CD4-positive, alpha-beta T cell treated with Interferon alpha-2 for 1 hour (primary cell): ENCODE measurements at places on chromosomes 11 and 22.
A peak's percentile ranks its signal among the peaks of the same experiment; 100 is the strongest.

- no peak for DNase-seq
These were observed 46.9 kb upstream of the PICALM start for GRCh38 chr11:86115542-86116385.

DNA sequence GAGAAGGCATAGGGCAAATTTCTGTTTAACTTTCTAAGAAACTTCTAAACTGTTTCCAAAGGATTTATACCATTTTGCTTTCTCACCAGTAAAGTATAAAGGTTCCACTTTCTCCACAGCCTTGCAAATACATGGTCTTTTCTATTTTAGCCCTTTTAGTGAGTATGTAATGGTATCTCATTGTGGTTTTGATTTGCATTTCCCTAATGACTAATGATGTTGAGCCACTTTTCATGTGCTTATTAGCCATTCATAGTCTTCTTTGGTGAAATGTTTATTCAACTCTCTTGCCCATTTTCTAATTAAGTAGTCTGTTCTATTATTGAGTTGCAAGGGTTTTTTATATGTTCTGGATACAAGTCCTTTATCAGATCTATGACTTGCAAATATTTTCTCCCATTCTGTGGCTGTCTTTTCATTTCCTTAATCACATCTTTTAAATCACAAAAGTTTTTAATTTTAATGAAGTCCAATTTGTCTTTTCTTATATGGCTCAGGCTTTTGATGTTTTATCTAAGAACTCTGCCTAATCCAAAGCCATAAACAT is 83.8 kb upstream of the KCNQ1OT1 start:
- DNase-seq: no peak

DNA sequence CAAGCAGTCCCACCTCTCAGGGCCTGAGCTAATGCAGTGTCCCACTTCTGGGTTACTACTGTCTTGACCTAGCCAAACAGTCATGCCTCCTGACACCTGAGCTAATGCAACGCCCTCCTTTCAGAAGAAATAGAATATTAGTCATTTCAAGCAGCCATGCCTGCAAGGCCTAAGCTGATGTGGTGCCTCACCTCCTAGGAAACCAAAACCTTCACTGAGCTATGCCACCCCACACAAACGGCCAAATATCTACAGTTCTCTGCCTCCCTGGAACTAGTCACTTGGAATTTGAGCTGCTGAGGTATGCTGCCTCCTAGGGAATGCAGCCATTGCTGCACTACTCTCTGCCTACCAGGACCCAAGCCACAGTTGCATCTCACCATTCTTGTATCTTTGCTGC is 8.3 kb upstream of the MS4A6E start:
- no peak for DNase-seq

GRCh38 chr22:41524251-41524661 is 20.0 kb downstream of the POLR3H start:
- DNase-seq: no peak

DNA sequence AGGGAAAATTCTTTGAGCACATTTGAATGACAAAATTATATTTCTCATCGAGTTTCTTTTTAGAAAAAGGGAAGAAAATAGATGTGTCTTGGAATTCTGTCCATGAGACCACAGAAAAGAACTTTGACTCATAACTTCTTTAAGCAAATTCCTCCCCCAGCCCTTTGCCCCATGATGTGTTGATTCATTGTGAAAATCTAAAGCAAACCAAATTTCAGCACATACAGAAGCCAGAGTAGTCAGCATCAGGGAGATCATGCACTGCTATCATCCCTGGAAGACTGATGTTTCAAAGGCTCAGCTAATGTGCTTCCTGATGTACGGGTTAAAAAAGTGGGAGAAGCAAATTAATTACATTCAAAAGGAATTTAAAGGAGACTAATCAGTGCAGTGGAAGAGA is 159.7 kb downstream of the FAT3 start:
- DNase-seq: no peak

- no peak for DNase-seq
These were observed 122.5 kb downstream of the WNT11 start for GRCh38 chr11:76083563-76084451.

GRCh38 chr22:42621505-42622002 is 6.9 kb upstream of the POLDIP3 start:
- DNase-seq: peak; percentile 64

DNA sequence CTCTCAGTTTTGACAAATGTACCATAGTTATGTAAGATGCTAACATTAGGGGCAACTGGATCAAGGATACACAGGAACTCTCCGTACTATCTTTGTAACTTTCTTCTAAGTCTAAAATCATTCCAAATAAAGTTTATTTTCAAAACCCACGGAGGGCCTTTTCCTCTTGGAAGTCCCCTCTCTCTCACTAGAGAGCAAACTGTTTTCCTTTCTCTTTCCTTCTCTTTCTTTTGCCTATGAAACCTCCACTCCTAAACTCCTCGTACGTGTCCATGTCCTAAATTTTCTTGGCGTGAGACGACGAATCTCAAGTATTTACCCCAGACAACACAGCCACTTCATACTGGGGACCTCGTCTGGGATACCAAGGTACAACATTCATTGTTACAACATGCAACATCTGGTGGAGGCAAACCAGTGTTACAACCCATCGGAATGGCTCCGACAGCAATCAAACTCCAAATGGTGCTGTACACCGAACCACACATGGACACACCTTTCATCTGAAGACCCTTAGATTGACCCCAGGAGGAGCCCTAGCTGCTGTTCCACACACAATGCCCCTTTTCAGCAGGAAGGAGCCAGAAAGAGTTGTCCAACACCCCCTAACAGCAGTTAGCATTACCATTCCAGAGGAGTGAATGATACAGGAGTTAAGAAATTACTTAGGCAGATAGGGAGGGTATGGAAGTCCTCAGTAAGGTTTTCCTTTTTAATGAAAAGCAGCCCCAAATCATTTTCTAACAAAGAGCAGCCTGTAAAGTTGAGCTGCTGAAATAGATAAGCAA is 108.1 kb downstream of the SGSM3 start:
- no peak for DNase-seq

DNA sequence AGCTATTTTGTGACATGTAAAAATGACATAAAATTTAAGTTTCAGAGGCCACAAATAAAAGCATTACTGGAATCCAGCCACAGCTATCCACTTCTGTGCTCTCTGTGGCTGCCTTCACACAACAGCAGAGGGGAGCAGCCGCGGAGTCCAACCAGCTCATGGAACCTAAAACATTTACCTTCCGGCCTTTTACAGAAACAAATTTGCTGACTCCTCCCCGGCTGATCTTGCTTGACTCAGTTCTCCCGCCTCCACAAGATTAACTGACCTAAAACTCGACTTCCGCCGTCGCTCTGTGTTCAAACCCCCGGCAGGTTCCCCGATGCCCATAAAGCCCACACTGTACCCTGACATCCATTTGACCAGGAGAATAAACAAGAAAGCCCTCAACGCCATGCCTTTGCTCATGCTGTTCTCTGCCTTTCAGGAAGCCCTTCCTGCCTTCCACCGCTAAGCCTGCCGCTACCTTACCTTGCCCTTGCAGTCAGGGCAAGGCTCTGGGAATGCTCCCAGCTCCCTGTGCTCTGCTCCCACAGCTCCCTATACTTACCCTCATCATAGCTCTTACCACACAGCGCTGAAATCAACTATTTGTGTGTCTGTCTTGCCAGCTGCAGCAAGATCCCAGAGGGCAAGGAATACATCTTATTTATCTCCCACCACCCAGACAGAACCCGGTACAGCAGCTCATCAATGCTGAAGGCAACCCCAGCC is 35.4 kb downstream of the MICAL3 start:
- DNase-seq: no peak

DNA sequence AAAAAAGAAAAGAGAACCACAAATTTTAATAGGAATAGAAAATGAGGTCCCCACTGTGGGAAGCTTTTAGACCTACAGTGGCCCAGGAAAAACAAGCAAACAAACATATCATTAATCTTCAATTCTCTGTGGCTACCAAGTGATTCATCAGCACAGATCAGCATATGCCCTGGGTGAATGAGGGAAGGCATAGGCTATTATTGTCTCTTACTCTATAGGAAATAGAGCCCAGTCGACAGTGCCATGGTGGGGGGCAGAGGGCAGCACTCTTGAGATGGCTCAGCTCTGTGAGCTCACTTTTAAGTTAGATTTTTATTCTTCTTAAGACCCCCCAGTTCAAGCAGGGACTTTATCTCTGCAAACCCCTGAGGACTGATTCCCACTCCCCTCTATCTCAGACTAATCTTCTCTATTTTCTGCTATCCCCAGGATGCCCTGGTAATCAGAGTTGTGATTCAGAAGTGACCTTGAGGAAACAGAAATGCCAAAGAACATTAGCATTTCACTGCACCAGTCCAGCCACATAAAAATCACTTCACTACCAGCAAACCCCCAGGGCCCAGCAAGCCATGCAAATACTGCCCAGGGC is 9.5 kb upstream of the FEZ1 start:
- no peak for DNase-seq

DNA sequence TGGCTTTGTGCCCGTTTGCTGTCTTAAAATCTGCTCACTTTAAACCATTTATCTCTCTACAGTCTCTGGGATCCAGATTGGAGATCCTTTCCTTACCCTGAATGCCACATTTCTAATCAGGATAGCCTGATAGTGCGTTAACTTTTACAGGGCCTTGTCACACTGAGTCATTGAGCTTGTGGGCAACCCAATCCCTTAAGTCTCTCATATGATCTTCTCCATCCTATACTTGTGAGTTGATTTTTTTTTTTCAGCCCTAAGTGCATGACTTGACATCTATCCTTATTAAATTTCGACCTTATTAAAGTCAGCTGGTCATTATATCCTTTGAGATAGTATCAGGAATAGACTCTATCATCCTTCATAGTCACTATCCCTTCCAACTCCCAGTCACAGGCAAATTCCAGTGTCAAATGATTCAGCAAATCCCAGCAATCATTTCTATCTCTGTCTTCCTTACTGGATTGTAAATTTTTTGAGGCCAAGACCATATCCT is 57.7 kb downstream of the TEAD1 start:
- DNase-seq: no peak

GRCh38 chr11:68658661-68659060 is 25.7 kb upstream of the GAL start:
- no peak for DNase-seq

DNA sequence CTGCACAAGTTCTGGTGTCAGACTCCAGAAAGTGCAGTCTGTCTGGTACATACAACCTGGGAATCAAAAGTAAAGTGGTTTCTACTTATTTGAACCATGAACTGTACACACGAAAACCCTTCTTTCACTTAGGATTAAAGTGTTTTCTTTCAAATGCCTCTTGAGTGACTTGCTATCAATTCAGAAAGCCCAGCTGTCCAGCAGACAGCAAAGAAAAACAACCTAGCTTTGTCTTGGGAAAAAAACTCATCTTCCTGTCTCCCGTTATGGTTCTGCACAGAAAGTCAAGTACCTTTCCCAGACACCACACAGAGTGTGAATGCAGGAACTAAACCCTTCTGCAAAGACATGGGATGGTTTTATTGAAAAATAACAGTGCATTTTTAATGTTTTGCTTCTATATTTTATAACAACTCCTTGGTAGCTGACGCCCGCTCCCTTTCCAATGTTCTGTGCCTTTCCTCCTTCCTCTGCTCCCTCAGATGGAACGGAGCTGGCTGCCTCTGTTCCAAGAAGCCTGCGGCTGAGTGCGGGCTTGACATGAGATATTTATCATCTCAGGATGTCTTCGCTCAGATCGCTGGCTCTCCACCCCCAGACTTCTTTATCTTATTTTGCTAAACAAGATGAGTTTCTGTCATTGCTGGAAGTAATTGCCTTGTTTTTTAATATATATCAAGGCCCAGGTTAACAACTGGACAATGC is 322.3 kb upstream of the B3GAT1 start:
- no peak for DNase-seq

DNA sequence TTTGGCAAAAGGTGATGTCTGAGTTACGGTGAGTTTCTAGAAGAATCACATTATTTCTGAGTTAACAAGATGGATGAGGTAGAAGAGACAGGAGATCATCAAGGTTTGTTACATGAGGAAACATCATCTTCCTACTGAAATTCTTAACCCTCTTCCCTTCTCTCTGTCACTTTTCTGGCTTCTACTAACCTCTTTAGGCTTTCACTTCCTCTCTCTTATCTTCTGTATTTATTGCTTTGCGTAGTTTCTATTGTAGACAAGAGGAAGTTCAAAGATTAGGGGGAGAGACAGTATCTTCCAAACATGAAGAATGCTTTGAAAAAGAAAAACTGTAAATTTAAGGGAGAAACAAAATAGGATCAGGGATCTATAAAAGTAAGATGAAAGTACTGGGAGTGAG is 75.4 kb downstream of the TRPC6 start:
- no peak for DNase-seq

- DNase-seq: peak; percentile 68
These were observed 41.9 kb downstream of the MED15 start for GRCh38 chr22:20549232-20549841.

- DNase-seq: no peak
These were observed 1251.2 kb downstream of the BRD1 start for GRCh38 chr22:48576333-48577013.

DNA sequence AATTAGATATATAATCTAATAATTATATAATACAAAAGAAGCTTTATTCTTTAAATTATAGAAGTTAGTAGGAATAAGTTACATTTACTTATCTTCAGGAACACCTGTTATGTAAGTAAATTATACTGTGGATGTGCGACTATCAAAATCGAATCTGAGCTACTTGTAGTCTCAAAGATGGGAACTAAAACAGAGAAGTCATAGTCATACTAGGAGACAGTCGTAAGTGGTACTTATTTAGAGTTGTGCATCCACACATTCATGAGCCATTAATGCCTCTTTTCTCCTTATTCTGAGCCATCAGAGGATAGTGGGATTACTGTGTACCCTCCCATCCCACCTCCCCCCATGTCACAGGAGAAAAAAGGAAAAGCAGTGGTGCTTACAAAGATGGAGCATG is 114.4 kb downstream of the CADM1 start:
- no peak for DNase-seq
